Activated naive CD4-positive, alpha-beta T cell treated with anti-CD3 and anti-CD28 coated beads, Interleukin-2, amount 50 U/mL, for 72 hours (primary cell): ENCODE measurements at places on chromosomes 3 and 15.
A peak's percentile ranks its signal among the peaks of the same experiment; 100 is the strongest.

DNA sequence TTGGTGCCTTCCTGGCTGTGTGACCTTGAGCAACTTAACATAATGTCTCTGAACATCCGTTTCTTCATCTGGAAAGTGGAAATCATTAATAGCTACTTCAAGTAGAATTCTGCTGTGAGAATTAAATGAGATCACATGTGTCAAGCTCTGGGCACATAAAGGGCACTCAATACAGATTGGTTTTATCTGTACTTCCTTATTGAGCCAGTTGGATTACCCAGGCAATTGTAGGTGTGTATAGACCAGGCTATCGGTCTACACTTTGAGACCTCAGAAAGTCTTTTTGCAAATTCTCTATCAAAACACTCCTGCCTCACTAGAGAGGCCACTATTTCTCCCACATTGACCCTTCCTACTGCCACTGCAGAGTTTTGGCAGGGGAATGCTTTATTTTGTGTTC, 47.7 kb downstream of the ANP32A start:
- DNase-seq, result no peak

- DNase-seq, result no peak
These were observed 11.3 kb upstream of the ANKRD63 start for GRCh38 chr15:40293905-40294895.

GRCh38 chr3:177905173-177906125, 630.8 kb upstream of the KCNMB2 start:
- DNase-seq, result no peak

GRCh38 chr3:123757281-123757940, 126.7 kb downstream of the MYLK start:
- no peak for DNase-seq

DNA sequence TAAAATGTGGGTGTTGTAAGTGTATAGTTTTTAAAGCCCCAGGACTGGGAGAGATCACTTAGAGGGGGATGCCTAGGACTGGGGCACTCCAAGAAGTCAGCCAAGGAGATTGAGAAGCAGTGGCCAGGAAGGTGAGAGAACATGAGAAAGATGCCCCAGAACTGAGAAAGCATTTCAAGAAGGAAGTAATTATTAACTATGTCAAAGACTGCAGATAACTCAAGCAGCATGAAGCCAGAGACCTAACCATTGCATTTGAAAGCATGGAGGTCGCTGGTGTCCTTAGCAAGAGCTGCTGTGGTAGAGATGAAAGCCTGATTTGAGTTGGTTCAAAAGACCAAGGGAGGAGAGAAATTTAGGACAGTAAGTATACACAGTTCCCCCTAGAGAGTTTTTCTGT, 30.6 kb upstream of the SLC2A2 start:
- no peak for DNase-seq

GRCh38 chr15:43246261-43246774, 20.4 kb downstream of the TGM5 start:
- no peak for DNase-seq

DNA sequence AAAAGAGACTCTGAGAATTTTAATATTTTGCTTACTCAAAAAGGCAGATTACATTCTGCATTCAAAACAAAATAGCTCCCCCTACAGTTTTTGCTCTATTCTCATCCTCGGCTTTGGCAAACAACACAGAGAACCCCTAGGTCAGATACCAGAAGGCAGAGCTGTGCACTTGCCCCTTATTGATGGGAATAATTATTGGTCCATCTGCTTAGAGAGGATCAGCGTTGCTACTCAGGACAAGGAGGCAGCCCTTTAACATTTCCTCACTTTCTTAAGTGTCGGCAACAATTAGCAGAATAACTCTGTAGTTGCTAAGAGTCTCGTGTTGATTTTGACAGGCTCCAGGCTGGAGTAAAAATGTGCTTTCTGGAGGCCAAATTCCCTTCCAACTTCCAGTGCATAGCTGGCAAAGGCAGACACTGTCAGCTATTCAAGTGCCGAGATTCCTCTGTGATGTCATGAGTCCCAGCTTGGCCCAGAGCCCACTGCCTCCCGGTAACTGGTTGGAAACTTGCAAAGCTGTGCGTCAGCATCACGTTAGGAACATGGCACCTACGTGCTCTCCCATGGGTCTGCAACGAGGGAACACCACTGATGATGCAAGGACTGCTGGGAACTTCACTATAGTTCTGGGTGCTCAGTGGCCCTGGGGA, 482.7 kb upstream of the ADAMTS9 start:
- DNase-seq, result no peak

GRCh38 chr3:32592696-32593353, 22.2 kb upstream of the DYNC1LI1 start:
- no peak for DNase-seq

DNA sequence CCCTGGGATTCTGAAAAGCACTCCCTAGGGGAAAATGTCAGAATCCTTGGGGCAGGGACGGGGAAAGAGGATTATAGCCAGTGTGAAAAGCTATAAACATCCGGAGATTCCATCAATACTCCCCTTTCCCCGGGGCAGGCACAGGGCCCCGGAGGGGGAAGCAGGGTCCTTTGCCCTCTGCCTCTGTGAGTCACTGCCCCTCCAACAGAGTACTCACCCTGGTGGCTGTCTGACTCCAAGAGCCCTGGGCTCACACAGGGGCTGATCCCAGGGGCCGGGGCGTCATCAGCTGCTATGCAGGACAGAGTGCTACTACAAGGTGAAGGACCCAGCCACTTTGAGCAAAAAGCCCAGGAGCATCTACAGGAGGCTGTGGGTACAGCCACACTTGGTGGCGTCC, 133.0 kb upstream of the PRR20G start:
- no peak for DNase-seq

DNA sequence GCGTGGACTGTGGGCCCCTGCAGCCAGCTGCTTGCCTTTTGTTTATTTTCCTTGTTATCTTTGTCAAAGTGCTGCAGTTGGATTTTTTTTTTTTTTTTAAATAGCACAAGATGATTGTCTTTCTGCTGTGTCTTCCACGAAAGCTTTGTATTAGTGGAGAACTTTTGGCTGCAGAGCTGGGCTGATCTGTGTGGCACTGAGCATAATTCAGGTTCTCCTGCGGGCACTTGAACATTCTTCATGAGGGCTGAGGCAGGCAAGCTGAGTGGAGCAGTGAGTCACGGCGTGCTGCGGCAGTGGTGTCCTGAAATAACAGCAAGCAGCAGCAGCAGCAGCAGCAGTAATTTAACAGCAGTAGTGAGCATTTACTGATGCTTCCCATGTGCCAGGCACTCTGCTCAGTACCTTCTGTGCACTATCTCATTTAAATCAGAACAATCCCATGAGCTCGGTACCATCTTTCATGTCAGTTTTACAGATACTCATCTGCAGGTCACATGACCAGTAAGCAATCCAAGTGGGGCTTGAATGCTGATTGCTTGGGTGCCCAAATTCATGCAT, 45.8 kb downstream of the MITF start:
- DNase-seq, result no peak

- DNase-seq, result no peak
These were observed 105.3 kb upstream of the TOPAZ1 start for GRCh38 chr3:44136421-44136820.

DNA sequence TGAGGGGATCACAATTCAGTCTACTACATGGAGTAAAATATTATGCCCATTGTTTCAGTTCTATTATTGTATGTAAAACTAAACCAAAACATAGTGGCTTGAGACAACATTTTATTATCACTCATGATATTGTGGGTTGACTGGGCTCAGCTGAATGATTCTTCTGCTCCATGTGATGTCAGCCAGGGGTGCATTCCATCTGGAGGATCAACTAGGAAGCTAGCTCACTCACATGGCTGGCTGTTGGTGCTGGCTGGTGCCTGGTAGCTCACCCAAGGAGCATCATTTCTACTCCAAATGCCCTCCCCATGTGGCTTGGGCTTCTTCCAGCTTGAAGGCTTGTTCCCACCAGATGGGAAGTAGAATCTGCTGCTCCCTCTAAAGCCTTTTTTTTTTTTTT, 51.8 kb upstream of the CLRN1 start:
- no peak for DNase-seq

GRCh38 chr3:58749948-58750347, 83.4 kb upstream of the FAM3D start:
- DNase-seq, result no peak

GRCh38 chr15:35838424-35839111, 292.6 kb upstream of the DPH6 start:
- no peak for DNase-seq

GRCh38 chr3:57048052-57048671, 12.3 kb upstream of the SPATA12 start:
- no peak for DNase-seq

DNA sequence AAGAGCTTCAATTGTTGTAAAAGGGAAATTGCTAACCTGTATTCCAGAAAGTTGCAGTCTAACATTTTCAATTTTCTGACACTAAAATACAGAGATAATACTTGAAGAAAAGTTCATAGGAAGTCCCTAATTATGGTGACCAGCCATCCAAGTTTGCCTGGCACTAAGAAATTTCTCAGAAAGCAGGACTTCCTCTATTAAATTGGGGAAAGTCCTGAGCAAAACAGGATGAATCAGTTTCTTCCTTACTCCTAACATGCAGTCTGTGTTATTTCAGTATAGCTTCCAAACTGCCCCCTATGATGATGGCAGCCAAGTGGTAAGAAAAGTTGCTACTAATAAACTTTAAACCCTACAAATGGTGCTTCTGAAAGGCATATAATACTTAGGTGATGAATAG, 133.5 kb upstream of the SGO1 start:
- DNase-seq, result no peak

GRCh38 chr15:56207092-56207491, 36.6 kb downstream of the RFX7 start:
- DNase-seq, result no peak

DNA sequence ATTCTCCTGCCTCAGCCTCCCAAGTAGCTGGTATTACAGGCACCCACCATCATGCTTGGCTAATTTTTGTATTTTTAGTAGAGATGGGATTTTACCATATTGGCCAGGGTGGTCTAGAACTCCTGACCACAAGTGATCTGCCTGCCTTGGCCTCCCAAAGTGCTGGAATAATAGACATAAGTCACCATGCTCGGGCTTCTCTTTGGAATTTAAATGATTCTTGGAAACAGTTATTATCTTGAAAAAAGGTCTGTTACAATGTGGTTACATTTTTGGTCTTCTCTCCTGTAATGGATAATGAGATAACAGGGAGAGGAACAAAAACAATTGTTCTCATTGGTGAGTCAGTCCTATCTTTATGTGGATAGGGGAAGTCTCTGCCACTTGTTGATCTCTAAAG, 59.8 kb upstream of the AADACL2 start:
- no peak for DNase-seq

DNA sequence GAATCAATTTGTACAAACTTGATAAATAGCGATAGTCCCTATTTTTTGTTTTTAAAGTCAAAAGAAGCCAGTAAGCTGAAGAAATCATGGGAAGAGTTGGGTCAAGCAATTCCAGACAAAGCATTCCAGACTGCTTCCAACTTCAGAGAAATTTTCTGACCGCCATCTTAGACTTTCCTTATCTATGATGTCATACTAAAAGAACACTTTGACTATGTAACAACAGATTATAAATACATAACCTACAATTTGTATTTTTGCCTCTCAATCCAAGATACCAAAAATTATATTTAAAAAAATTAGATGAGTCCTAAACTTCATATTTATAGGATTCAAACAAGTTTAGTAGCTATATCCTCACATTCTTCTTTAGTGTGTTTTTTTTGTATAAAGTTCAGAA, 286.2 kb upstream of the KCNH8 start:
- DNase-seq, result no peak

GRCh38 chr15:69880571-69881301, 217.0 kb downstream of the TLE3 start:
- no peak for DNase-seq

DNA sequence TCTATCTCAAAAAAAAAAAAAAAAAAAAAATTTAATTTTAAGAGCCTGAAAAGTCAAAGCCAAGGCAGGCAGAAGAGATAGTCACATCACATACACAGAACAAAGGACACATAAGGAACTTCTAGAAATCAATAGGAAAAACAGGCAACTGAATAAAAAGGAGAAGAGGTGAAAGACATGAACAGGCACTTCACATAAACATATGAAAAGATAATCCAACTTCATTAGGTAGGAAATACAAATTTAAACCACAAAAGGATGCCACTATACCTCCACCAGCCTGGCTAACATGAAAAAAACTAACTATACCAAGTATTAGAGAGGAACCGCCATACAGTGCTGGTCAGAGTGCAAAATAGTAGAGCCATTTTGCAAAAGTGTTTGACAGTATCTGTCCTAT, 14.1 kb downstream of the CCDC12 start:
- DNase-seq, result no peak

- no peak for DNase-seq
These were observed 74.8 kb upstream of the P2RY1 start for GRCh38 chr3:152760024-152760563.

DNA sequence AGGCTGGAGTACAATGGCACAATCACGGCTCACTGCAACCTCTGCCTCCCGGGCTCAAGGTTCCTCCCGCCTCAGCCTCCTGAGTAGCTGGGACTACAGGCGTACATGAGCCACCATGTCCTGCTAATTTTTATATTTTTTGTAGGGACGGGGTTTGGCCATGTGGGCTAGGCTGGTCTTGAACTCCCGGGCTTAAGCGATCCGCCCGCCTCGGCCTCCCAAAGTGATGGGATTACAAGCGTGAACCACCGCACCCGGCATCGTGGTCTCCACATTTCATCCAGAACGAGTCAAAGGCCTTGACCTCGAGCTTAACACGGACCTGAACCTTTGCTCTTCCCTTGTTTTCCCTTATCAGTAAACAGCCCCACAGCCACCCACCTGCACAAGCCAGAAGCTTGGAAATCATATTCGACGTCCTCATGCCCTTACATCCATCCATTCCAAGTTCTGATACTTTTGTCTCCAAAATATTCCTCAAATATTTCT, 1.4 kb upstream of the PTPN23 start:
- no peak for DNase-seq

DNA sequence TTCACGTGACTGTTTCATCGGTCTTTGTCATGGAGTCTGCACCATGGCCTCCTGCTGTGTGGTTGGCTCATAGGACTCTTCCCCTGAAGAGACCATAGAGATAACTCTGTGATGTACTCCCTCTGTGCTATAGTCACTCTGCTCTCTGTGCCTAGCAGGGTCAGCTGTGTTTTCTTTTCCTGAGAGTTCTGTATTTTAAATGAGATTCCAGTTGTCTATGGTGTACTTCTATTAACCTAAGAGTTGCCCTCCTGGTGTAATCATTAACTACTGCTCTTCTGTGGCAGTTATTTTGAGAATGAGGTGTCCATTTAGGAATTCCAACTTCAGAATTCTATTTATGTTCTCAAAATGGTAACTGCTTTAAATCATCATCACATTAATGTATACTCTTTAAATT, 114.5 kb upstream of the ARPP21 start:
- no peak for DNase-seq

DNA sequence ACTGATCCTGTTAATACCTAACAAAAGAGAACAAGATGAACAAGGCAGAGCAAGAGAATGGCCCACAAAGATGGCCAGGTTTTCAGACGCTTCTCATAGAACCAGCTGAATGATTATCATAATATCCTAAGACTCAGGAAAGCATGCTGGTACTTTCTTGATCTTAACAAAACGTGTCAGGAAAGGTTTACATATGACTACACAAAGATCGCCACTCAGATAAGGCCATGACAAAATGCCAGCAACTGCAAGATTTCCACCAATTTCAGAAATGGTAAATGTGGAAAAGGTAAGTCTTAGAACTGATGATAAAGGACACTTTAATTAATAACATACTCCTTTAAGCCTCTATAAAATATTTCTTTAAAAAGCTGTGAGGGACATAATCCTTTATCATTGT, 108.8 kb downstream of the DLG1 start:
- DNase-seq, result no peak

GRCh38 chr15:64224511-64224910, 61.7 kb upstream of the PPIB start:
- no peak for DNase-seq

- peak; percentile 27 for DNase-seq
These were observed 30.7 kb downstream of the C3orf38 start for GRCh38 chr3:88180398-88180999.
